HT1080 (cell line): ENCODE measurements at places on chromosomes 2 and 18.

GRCh38 chr2:193847130-193847529, 1652.4 kb upstream of the TMEFF2 start:
- no peak for DNase-seq

DNA sequence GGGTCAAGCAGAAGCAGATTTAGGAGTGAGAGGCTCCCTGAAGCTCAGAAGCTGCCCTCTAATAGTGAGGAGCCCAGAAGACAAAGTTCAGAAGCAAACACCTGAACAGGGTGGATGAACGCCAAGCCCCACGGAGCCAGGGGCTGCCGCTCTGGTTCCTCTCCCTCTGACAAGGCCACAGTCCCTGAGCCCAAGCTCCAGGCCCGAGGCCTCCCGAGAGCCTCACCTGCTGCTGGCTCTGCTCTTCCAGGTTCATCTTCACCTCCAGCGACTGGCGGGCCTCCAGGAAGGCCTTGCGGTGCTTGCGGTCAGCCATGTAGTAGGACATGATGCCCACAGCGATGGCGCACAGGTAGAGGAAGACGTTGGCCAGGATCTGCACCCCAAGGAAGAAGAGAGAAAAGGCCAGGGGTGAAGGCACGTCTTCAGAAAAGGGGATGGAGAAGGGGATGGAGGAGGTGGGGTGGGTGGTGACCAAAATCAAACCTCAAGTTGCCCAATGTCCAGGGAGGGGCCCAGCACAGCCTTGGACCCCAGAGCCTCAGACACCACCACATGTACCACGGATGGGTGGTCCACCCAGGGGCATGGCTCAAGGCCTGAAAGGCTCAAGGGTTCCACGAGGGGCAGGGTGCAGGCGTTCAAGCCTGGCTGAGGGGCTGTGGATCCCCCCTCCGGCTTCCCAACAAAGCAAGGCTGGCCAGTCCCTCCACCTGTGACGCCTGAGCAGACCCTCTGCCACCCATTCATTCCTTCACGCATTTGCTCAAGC, 47.5 kb downstream of the ADCY3 start:
- DNase-seq: no peak

DNA sequence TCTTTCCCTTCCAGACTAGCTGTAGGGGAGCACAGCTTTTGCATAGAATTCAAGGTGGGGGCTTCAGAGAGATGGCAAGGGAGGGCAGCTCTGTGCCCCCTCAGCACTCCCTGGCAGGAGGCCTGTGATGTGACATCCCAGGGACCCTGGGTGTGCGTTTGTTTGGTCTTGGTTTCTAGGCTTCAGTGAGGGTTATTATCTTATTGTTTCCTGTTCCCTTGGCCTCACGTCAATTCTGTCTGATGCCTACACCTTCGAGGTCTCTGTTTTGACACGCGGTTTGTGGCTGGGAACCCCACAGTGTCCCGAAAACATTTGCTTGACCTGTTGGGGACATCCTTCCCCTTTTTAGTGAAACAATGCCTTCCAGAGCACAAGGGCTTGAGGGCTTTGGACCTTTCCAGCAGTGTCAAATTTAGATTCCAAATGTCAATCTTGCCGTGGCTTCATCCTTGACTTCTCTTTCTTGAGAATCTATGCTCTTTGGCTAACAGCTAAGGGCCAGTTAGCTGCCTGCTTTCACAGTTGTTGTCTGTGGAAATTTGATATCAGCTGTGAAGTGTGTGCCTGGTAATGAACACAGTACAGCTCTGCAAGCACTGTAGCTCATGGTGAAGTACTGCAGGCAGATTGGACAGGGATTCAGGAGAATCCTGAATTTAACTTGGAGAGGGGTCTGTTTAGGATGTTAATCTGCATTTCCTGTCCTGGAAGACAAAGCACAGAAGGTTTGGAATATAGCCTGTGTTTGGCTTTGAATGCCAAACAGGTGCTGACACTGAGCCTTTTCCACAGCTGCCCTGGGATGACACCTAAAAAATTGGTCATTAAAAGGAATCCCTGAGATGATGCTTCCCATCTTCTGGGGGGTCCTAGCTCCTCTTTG, 108.2 kb upstream of the CXCR4 start:
- DNase-seq: no peak

DNA sequence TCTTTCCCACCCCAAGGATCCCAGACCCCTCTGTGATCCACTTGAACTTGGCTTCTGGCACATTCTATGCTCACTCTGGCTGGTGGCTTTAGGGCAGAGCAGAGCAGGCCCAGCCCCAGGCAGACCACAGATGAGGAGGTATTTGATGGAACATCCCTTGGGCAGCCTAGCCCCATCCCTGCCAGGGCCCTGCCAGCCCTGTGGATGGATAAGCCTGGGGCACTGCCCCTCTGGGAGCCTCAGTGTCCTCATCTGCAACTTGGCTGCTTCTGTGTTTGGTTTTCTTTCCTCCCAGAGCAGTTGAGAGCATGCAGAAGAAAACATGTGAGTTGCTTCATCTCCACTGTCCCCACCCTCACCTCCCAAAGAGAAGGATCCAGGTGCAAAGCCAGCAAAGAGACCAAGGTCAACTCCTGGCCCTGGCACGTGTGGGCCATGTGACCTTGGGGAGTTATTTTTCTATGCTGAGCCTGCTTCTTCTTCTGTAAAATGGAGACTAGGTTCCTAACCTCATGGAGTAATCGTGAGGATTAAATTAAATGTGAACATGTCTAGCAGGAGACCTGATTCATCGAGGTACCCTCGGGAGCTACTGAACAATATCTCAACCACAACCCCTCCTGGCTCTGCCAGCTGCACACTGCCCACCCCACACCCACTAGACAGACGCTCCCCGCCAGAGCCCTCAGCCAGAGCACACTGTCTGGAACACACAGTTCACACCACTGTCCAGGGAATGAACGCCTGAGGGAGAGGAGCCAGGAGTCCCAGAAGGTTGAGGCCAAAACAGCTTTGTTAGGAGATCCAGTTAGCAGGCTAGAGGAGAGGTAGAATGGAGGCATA, 14.6 kb upstream of the TNS1 start:
- DNase-seq: no peak

DNA sequence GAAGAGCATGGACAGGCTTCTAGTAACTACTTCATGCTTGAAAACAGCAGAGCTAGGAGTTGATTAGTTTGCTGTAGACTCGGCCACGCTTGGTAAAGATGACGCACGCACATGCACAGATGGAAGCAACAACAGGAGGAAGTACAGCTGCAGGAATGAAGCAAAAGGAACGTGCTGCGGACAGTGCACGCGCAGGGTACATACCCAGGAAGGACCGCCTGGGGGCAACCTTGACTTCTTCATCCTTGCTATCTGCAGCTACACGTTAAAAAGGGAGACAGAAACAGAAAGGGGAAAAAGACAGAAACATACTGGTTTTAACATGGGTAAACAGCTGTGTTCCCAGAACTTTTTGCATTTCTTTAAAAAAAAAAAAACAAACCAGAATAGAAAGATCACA, 17.7 kb downstream of the SLC66A2 start:
- no peak for DNase-seq
